ENCODE measurements at places on chromosomes 3 and 15.

DNA sequence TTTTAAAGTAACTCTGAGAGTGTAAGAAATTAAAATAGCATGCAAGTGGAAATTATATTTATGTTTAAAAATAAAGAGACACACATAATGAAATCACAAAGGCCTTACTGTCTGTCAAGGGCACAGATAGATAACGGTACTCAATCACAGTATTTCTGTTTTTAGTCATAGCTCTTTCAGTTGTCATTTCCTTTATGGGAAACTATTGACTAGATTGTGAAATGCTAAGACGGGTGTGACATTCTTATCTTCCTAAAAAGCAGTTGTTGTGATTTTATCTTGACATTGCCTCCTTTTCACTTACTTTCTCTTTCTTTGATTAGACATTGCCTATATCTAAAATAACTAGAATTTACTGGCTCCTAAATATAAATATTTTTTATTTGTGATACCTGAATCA, 100.1 kb upstream of the PLSCR5 start:
- no peak for DNase-seq

DNA sequence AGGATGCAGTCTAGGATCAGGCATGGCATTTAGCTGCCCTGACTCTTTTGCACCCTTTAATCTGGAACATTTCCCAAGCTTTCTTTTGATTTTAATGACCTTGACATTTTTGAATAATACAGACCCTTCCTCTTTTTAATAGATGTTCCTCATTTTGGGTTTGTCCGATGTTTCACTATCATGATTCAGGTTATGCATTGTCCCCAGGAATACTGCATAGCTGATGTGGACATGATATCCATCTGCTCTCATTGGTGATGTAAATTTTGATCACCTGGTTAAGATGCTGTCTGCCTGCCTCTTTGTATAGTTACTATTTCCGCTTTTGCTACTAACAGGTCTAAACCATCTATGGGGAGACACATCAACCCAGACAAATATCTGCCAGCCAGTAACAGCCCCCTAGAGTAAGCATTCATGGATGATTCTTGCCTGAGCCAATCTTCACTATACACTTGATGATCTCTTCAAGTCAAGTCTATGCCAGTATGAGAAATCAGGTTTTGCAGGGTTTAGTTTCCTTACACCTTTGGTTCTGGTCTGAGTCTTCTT, 50.6 kb upstream of the ULK4 start:
- DNase-seq: no peak

- DNase-seq: no peak
These were observed 195.4 kb downstream of the FMN1 start for GRCh38 chr15:32998979-32999672.

- no peak for DNase-seq
These were observed 38.7 kb downstream of the FMN1 start for GRCh38 chr15:33155691-33156420.

DNA sequence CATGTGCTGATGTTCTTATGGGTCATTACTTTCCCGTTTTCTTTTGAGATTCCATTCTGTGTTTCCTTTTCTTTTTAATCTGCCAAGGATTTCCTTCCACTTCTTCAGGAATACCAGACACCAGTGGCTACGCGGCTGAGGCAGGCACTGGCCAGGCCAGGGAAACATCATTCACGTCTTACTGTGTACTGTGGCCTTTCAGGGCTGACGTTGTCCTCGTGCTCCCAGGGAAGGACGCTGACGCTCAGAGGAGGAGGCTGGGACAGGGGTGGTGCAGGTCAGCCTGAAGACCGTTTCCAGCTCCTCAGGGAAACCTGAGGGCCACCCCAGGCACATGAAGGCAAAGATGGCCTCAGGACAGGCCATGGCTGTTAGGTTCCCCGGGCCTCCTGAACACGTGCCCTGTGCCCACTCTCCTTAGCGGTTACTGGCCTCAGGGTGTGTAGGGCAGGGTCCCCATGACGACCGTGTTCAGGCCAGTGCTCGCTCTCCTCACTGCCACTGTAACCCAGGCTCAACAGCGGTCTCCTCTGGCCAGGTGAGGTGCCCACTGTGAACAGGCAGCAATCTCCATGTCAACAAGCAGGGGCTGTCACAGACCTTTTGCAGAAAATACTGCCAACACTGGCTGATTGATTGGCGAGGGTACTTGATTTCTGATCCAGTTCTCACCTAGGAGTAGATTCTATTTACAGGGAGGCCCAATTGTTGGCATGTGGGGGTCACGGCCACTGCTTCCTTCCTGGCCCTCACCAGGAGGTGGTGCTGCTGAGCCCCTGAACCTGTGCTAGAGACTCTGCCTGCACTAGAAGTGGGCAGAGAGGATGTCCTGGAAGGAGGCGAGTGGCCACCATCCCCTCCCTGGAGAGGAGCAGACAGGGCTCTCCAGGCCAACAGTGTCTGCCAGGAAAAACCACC, 169.5 kb downstream of the ATP10A start:
- peak; percentile 6 for DNase-seq

GRCh38 chr3:81080608-81081007, 680.8 kb downstream of the GBE1 start:
- no peak for DNase-seq

- DNase-seq: no peak
These were observed 2.4 kb upstream of the RASSF1 start for GRCh38 chr3:50342813-50343633.

DNA sequence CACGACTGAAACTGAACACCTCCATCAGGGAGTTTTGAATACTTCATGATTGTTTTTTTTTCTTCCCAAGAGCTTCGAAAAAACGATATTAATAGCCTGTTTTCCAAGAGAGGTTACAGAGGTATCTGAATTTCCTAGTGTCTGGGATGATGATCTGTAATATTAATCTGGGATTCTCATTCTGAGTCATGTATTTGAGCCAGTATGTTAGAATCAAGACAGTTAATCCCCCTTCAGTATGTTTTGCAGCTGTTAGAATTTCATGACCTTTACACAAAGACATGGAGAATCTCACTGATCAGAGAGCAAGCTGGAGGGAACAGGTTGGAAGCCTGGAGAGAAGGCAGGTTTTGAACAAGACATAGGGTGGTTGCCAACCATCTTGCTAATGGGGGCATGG, 234.5 kb upstream of the GAP43 start:
- no peak for DNase-seq

GRCh38 chr3:64417816-64418215, 192.6 kb upstream of the PRICKLE2 start:
- no peak for DNase-seq

GRCh38 chr15:73906346-73907034, 19.8 kb upstream of the LOXL1 start:
- DNase-seq: no peak

DNA sequence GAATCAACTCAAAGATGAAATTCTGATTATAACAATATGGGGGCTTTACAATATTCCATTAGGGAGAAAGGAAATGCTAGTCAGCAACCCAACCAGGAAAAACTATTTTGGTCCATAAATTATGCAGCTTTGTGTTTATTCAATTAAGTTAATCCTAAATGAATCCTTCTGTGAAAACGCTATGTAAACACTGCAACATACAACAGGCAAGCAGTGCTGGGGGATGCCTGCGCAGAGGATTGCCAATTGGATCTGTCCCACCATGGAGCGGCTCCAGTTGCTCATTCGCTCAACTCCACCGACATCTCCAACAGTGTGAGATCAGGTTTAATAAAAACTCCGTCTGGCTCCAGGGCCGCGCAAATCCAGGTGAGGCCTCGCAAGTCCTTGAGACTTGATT, 290.5 kb upstream of the VEPH1 start:
- no peak for DNase-seq

DNA sequence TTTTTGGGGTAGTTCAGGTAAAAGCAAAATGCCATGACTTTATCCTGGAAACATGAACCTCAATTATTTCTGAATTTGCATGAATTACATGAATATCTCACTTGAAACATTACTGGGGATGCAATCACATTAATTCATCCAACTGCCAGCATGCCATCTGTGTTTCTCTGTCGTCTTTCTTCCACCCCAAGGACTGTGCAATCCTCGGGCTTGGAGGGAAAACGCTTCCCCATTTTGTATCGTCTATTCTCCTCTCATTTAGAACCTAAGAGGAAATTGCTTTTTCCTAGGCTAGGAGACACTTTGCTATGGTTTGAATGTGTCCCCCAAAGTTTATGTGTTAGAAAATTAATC, 109.4 kb downstream of the SQOR start:
- DNase-seq: no peak

DNA sequence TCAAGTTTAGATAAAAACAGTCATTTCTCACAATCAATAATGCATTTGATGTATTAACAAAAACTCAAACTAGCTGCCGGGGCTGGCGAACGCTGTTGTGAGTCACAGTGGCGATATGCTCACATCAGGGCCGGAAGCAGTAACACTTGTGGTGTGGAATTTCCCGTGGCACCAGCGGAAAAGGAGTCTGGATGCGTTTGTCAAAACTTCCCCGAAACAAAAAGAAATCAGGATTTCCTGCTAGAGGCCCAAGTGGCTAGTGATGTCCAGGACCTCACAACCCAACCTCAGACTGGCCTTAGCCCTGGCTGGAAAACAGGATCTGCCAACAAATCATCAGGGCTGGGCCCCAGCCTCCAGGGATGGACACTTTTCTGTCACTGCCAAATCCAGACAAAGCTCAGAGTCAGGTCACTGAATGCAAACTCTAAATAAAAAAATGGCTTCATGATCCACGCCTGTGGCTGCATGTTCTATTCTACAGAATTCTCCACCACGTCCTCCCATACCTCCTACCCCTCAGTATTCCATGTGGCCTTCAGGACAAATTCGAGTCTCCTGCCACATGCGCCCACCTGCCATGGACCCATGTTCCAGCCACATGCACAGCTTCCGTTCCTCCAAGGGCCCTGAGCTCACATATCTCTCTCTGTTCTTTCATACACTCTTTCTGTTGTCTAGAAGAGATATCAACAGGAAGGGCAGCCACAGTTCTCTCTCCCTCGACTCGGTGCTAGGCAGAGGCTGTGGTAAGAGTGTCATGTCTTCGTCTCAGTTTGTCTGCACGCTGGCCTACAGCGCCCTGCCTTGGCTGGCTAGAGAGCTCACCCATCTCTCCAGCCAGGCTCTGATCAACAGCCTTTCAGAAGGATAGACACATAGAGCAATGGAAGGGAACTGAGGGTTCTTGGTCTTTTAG, 35.4 kb downstream of the EHD4 start:
- DNase-seq: no peak

Data from NCI-H1092 (cell line).